ENCODE measurements at places on chromosomes 1 and 21.

- DNase-seq, result no peak
Observed at GRCh38 chr21:27408826-27409225, 441.9 kb upstream of the ADAMTS5 start.

GRCh38 chr1:230114237-230114651 is 47.2 kb downstream of the GALNT2 start:
- DNase-seq, result no peak

GRCh38 chr21:26809745-26810144 is 35.5 kb downstream of the ADAMTS1 start:
- DNase-seq, result no peak

GRCh38 chr1:185241127-185241526 is 75.9 kb downstream of the IVNS1ABP start:
- no peak for DNase-seq

GRCh38 chr1:233440951-233441401 is 113.5 kb downstream of the MAP3K21 start:
- DNase-seq, result peak; percentile 52

DNA sequence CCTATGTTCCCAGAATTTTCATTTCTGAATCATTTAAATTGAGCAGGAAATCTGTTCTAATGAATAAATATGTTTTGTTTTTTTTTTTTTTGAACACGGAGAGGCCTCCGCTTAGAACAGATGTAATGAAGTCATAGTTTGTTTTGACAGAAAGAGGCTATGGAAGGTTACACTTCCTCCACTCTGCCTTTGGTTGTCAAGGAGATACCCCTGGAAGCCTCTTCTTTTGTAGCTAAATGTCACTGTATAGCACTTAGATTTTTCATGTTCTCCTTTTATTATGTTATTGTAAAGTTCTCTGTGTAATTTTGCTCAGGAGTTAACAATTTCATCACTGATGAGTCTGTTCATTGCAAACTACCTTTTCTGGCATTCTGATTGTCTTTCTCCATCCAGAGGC is 22.7 kb upstream of the GNG12 start:
- no peak for DNase-seq

GRCh38 chr21:24840287-24840686 is 767.0 kb downstream of the MRPL39 start:
- no peak for DNase-seq

GRCh38 chr1:51340380-51340779 is 10.0 kb upstream of the TTC39A start:
- DNase-seq, result no peak

GRCh38 chr1:3771108-3772026 is 1.2 kb upstream of the SMIM1 start:
- peak; percentile 19 for DNase-seq

GRCh38 chr1:151693057-151693651 is 23.4 kb downstream of the CELF3 start:
- DNase-seq, result peak; percentile 63

GRCh38 chr1:41454406-41454805 is 30.1 kb downstream of the EDN2 start:
- no peak for DNase-seq

GRCh38 chr1:108504447-108504846 is 54.3 kb downstream of the NBPF6 start:
- no peak for DNase-seq

DNA sequence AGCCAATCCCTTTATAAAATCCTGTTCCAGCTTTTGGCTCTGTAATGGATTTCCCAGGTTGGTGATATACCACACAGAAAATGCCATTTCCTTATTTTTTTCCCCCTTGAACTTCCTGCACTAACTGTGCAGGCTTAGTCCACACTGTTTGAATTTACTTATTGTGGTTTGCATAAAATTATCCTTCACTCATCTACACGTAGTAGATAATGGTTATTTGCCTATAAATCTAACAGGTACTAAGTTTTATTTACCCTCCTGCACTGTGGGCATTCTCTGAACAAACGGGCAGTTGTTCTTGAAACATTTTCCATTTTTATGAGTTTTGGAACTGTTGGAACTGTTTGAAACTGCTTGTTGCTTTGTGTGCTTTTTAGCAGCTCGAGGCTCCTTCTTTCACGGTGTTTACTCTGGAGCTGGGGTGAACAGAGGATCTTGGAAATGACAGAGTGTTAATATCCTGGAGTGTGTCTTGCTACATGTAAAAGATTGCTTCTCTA is 23.0 kb upstream of the KIFAP3 start:
- no peak for DNase-seq

DNA sequence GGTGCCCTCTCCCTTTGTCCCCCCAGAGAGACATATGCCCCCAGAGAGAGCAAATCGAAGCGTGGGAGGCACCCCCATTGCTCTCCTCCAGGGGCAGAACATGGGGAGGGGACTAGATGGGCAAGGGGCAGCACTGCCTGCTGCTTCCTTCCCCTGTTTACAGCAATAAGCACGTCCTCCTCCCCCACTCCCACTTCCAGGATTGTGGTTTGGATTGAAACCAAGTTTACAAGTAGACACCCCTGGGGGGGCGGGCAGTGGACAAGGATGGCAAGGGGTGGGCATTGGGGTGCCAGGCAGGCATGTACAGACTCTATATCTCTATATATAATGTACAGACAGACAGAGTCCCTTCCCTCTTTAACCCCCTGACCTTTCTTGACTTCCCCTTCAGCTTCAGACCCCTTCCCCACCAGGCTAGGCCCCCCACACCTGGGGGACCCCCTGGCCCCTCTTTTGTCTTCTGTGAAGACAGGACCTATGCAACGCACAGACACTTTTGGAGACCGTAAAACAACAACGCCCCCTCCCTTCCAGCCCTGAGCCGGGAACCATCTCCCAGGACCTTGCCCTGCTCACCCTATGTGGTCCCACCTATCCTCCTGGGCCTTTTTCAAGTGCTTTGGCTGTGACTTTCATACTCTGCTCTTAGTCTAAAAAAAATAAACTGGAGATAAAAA is 8.4 kb downstream of the EFNA3 start:
- DNase-seq, result no peak

GRCh38 chr1:198607714-198608113 is 31.1 kb upstream of the PTPRC start:
- no peak for DNase-seq

- no peak for DNase-seq
Observed at GRCh38 chr21:27802816-27803475, 836.1 kb upstream of the ADAMTS5 start.

- peak; percentile 10 for DNase-seq
Observed at GRCh38 chr21:44767834-44768831, 33.5 kb downstream of the UBE2G2 start.

DNA sequence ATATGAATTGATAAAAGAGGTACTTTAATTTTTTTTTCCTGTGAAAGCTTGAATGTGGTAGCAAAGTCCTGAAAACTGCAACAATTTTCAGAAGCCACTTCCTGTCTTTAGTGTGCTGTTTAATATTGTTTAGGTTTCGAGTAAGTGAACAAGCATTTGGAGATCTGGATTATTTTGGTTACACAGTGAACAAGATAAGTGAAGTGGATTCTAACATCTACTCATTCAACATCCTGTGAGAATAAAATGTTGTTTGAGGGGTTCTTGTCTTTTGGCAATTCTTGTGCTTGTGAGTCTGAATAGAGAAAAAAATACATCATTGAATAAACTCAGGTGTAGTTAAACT is 35.2 kb upstream of the PLA2G4A start:
- no peak for DNase-seq

DNA sequence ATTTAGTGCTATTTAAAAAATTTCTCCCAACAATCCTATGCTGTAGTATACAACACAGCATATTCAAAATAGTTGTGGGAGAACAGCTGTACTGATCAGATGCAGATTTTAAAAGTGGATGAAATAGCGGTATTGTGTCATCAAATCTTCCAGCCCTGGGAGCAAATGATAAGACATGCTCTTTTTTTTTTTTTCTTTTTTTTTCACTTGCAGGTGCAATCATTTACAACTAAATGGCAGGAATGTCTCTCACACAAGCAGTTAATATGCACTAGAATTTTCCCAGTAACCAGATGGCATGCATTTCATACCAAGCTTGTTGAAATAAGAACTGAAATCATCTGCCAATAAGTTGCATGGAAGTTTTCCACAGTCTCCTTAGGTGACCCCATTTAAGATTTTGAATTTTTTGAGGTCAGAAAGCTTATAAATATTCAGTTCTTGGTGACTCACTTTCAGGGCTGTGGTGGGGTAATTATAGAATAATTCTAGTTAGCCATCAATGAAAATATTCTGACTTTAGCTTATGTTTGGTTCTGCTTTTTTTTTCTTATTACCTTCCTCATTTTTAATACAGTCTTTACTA is 623.9 kb upstream of the NR5A2 start:
- DNase-seq, result no peak

- DNase-seq, result peak; percentile 76
Observed at GRCh38 chr1:178093951-178094738, at the start of gene RASAL2. RASAL2 (plus strand) TSS chr1:178094104; CDS start chr1:178094493, 389 bp downstream.

GRCh38 chr1:17567582-17567981 is 28.1 kb downstream of the ARHGEF10L start:
- DNase-seq, result no peak

- DNase-seq, result peak; percentile 57
Observed at GRCh38 chr1:226108935-226109828, 46.7 kb downstream of the H3-3A start.

- no peak for DNase-seq
Observed at GRCh38 chr1:114164840-114165543, 11.3 kb upstream of the SYT6 start.

- DNase-seq, result no peak
Observed at GRCh38 chr21:14602382-14602958, 56.4 kb upstream of the SAMSN1 start.

- DNase-seq, result no peak
Observed at GRCh38 chr1:21361506-21361905, 71.2 kb upstream of the ECE1 start.

DNA sequence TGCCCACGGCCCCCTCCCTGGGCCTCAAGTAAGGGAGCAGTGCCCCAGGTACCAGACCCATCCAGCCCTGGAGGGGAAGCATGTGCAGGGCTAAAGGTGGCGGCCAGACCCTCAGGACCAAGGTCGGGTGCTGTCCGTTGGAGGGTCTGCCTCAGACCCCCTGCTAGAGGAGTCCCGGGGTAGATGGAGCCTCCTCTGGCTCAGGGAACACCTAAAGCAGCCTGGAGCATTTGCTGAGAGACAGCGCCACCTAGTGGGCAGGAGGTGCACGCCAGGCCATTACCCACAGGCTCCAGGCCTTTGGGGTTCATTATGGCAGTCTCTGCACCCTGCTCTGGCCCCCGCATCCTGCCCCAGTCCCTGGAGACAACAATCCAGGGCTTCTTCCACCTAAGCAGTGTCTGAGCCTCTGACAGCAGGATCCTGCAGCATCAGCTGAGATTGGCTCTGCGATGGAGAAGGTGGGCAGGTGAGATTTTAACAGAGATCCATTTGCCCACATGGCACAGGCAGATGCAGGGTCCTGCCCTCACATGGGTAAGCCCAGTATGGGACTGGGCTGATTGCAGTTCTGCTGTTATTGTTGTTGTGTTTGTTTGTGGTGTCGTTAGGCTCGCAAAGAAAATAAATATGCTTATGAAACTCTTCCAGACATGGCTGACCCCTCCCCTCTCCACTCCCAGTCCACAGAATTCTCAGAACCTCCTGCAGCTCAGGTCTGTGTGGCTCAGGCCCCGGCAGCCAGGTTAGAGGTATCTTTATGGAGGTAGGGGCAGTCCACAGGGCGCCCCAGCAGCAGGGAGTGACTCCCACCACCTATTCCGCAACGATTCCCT is 42.4 kb downstream of the CTNNBIP1 start:
- DNase-seq, result peak; percentile 50

DNA sequence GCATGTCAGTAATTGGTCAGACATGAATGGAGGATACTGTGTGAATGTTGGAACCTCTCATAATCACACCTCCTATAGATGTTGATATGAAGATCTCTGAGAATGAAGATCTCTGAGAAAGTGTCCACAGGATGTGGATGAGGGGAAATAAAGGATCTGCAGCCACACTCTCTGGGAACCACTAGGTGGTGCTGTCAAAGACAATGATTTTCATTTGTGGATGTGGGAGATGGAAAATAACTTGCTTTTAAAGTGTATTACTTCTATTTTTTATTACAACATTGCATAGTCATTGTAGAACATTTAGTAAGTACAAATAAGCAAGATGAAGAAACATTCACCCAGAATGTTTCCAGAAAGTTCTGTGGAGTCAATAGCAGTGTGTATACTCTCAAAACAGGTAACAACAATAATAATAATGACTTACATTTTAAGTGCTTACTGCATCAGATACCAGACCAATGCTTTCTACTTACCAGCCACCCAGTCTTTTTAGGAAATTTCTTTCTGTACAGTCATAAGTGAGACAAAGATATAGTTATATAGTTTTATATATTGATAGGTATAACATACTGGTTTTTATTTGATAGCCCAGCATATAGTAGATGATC is 128.2 kb downstream of the ATG4C start:
- DNase-seq, result no peak

DNA sequence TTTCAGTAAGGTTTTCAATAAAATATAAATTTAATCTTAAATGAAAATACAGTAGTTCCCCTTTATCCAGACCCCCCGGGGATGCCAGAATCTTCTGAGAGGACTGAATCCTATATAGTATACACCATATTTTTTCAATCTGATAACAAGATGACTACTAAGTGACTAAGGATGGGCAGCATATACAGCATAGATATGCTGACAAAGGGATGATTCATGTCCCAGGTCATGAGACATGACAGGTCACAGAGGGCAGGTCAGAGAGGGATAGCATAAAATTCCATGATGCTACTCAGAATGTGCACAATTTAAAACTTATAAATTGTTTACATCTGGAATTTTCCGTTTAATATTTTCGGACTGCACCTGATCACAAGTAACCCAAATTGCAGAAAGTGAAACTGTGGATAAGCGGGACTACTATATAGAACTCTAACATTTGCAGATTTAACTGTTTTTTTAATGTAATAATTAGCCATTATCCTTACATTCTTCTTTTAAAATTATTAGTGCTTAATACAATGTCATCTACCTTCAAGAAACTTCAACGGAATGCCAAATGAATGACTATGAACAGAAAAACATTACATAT is 48.8 kb downstream of the LRRC40 start:
- no peak for DNase-seq

GRCh38 chr1:115946116-115946515 is 30.2 kb upstream of the SLC22A15 start:
- no peak for DNase-seq

- no peak for DNase-seq
Observed at GRCh38 chr1:38235705-38236104, 189.1 kb upstream of the POU3F1 start.

GRCh38 chr1:94259635-94260289 is 22.4 kb upstream of the ARHGAP29 start:
- DNase-seq, result no peak

DNA sequence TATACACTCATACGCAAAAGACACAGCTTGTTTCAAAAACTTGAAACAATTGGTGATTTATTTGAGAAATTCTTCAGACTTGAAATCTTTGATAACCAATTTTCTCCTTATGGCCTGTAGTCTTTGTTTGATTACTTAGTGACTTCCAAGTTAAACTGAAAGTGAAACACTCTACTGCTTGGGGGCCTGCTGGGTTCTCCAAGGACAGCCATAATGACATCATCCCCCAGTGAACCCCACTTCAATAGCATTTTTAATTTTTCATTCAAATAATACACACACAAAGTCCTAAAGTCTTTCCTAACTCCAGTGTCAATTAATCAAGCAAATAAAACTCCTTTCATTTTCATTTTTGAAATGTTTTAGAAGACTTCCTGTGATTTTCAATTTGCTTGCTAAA is 59.2 kb downstream of the KRTAP19-8 start:
- DNase-seq, result no peak
